NCI-H1092 (cell line): ENCODE measurements at places on chromosomes 6 and 20.

- DNase-seq = no peak
Observed at GRCh38 chr6:14165091-14165490, 47.5 kb downstream of the CD83 start.

- DNase-seq = no peak
Observed at GRCh38 chr6:152783217-152783878, 32.8 kb downstream of the VIP start.

- no peak for DNase-seq
Observed at GRCh38 chr6:159249128-159249527, 79.9 kb downstream of the FNDC1 start.

DNA sequence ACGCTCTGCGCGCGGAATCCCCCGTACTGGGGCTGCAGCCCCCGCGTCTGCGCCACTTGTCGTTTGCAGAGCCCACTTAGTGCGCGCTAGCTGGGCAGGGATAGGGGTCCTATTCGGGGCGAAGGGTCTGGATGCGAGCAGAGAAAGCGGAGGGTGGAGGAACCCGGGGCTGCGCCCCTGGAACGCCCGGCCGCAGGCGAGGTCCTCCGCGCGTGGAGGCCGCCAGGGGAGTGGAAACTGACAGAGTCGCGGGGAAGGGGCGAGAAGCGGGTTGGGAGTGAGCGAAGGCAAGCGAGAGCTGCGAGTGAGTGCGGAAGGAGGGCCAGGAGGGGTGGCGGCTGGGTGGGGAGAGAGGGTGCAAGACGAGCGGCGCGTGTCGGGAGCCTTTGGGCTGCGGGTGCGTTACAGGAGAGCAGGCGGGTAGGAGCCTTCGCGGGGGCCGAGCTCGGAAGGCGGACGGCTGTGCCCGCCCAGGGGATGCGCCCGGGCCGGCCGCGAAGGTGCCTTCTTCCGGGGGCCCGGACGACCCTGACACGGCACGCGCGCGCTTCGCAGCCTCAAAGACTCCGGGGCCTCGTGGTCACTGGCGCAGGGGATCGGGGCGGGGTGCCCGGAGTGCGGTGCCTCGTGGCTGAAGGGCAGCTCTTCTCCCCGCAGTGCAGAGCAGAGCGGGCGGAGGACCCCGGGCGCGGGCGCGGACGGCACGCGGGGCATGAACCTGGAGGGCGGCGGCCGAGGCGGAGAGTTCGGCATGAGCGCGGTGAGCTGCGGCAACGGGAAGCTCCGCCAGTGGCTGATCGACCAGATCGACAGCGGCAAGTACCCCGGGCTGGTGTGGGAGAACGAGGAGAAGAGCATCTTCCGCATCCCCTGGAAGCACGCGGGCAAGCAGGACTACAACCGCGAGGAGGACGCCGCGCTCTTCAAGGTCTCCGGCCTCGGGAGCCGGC lies 1.2 kb downstream of the IRF4 start:
- no peak for DNase-seq

- no peak for DNase-seq
Observed at GRCh38 chr20:17315407-17316231, 88.8 kb downstream of the PCSK2 start.

GRCh38 chr20:62739581-62740285 lies 31.1 kb downstream of the NTSR1 start:
- DNase-seq = no peak

DNA sequence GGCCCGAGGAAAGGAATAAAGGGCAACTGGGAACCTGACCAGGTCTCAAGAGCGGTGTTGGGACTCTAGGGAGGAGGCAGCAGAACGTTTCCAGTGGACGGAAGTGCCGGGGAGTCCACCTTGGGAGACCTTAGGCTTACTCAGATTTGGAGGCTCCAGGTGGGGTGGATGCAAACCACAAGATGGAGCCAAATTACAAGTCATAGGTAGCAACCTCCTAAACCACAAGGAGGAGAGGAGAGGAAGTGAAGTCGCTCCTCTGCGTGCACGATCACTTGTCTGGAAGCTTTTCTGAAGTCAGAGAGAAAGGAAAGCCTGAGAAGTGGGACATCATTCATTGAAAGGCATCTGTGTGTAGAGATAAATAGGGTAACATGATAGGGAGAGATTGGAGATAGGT lies 9.3 kb downstream of the HLA-DOA start:
- no peak for DNase-seq
